ENCODE measurements at places on chromosomes 6 and 20.

DNA sequence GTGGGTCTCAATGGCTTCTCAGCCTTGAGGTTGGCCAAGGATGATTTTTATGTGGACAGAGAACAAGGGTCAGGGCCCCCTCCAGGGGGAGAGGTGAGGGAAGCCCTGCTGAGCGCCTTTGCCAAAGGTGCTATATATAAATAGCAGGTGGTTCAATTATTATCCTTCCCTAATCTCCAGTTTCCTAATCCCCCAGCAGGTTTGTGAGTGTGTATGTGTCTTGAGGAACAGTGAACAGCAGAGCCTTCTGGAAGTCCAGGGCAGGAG lies 3.2 kb upstream of the SIRPA start:
- DNase-seq, result no peak

DNA sequence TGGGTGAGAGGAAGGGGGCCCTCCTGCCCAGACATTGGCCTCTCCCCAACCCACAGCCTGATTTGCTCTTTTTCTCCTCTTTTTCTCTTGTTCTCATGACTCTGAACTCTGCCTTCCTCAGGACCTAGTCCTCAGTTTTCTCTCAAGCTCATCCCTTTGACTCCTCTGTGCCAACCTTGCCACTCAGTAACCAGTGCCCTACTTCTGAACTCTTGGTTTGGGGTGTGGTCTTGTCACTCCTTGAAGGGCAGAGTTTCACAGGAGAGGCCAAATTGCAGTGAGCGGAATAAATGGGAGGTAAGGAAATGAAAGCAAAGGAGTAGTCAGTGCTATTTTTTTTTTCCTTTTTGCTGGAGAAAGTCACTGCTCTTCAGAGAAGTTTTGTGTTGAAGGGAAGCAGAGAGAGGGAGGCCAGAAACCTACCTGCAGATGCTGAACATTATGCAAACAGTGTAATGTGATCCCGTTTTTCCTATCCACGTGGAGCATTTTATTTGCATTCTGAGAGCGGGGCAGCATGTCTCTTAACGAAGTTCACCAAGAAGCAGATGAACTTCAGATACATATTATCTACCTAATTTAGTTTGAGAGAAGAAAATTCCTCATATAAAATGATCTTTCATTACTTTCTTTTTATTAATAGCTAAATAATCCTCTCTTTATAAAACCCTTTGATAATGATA lies 26.9 kb downstream of the CFAP61 start:
- DNase-seq, result no peak

DNA sequence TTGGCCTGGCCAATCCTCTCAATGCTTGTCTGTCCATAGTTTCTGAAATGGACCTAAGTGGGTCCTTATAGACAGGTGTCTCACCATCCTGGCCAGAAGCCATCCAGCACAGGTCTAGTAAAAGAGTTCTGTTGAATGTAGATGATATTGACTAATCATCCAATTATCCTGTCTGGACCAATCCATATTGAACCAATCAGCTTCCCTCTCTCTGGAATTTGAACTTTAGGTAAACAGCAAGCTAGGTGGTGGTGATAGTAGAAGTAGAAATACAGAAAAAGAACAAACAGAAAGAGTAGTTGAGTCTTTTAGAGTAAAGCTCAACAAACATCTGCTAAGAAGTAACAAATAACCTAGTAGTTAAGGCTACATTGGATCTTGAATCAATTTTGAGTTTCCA lies 9.5 kb upstream of the PNRC1 start:
- DNase-seq, result no peak

DNA sequence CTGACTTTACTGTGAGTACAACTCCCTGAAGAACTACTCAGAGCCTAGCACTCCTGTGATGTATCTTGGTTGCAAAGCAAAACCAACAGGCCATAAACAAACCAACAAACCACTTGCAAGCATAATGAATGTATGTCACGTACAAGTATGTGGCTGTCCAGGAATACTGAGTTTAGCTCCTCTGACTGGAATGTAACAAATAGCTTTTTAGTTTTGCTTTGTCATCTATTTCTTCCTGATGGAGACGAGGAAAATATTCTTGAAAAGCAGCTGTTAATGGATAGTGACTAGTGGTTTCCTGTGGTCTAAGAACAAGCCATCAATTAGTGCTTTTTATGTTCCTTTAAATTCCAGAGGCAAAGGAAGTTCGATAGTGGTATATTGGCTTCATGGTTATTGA lies 101.9 kb upstream of the LY86 start:
- DNase-seq, result no peak

DNA sequence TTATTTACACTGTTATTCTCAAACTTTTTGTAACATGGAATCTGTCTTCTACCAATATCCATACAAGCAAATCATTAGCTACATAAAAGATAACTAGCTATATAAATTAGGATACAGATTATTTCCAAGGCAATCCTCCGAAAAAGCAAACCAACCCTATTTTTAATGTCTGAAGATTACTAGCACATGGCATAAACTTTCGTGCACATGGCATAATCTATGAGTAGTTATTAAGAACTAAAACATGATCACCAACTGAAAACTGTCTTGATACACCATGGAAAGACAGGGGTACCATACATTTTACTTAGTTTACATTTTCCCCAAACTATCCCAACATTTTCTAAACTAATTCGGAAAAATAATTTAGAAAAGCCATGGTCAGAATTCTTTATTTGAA lies 54.4 kb downstream of the CYP39A1 start:
- no peak for DNase-seq

DNA sequence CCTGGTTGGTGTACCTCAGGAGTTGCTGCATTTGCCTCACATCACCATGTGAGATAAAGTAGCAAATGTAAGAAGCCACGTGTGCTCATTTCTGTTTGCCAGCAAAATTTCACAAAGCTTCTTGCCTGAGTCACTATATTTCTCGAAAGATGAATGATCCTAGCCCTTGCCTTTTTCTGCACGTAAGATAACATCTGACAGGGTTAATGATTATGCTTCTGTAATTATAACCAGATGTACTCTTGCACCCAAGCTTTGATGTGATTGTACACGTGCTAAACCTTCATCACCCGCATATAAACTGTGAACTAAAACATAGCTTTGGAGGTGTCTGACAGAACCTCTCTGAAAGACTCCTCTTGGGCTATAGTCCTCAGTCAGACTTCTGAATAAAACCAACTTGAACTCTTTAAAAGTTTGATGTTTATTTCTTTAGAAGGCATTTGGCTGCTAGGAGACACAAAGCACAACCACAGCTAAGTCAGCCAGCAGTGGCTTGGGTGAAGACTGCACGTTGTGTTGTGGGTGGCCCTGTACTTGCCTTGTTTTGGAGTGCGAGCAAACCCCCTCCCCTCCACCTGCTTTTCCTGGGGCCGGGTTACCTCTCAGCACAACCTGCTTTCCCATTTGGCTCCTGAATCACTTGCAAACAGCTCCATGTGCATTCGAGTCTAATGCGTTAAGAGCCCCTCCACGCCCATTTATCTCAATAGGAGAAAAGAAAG lies 19.3 kb downstream of the PROKR2 start:
- no peak for DNase-seq

- peak; percentile 59 for DNase-seq
Measured at GRCh38 chr20:50670126-50670862, 21.0 kb downstream of the RIPOR3 start.

GRCh38 chr20:61895016-61895415 lies 170.7 kb downstream of the TAF4 start:
- DNase-seq, result no peak

- DNase-seq, result peak; percentile 71
Measured at GRCh38 chr20:32902456-32903420, 44.0 kb downstream of the EFCAB8 start.

DNA sequence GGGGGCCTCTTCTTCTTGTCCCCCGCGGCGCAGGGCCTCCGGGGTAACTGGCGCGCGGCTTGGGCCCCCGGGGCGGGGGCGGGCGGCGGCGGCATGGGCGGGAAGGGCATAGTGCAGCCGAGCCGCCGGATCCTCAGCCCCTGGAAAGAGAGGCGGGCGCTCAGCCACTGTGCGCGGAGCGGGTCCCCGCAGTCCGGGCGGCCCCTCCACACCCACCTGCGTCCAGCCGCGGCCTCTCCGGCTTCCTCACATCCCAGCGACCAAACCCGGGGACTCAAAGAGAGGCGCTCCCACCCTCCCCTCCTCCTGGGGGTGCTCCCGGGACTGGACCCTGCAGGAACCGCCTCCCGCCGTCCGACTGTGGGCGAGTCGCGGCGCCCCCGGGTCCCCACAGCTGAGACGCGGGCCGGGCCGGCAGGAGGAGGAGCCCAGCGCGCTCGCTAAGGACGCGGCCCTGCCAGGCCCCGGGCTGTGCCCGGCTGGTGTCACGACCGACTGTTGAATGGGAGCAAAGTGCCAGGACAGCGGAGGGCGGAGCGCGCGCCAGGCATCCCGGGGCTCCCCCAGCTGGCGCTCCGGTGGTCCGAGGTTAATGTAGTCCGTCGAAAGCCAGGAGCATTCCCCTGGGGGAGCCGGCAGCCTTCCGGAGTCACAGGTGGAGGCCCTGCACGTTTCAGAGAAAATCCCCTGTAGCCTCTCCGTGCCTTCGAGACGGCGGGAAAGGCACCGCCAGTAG lies at the start of gene PRR18:
TSS of gene PRR18 (minus strand) at position 360 of the 736 bp plus-strand sequence. CDS start at position 110, 250 bp downstream.
- DNase-seq, result no peak

- peak; percentile 31 for DNase-seq
Measured at GRCh38 chr6:111566873-111567517, 38.7 kb downstream of the TRAF3IP2 start.

GRCh38 chr6:43945768-43946080 lies 175.7 kb downstream of the VEGFA start:
- peak; percentile 49 for DNase-seq

- DNase-seq, result no peak
Measured at GRCh38 chr6:7473805-7474719, 67.4 kb upstream of the DSP start.

- DNase-seq, result no peak
Measured at GRCh38 chr6:157527471-157527907, 146.5 kb downstream of the ZDHHC14 start.

GRCh38 chr6:25083784-25084507 lies 148.2 kb upstream of the RIPOR2 start:
- no peak for DNase-seq

GRCh38 chr6:156943816-156944215 lies 166.6 kb downstream of the ARID1B start:
- no peak for DNase-seq

DNA sequence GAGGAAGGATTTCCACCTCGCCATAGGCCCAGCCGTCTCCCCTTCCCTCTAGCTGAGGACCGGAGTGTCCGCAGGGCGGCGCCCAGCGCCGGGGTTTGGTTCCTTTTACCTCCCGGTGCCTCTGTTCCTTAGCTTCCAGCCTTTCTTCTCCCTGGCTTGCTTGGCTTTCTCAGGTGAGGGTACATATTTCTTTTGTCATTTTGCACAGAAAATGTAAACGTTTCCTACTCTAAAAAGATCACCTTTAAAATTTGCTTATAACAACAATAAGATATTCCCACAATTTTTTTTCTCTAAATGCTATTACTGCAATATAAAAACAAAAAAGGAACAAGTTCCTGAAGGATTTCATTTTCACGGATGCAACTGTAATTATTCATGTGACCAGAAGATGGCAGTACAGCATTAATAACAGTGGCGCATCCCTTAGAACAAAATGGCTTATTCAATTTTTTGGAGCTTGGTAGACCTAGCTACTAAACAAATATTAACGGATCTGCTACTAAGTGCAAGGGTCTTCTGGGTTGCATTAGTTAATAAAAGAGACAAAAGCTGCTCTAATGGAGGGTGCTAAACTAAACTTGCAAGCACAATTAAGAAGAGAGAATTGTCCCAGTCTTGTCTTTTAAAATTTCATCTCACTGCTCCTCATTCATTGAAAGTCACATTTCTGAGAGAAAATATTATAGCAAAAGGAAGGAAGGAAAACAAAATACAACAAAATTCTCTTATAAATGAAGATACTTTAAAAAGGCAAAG lies 172.9 kb downstream of the ADGRG6 start:
- DNase-seq, result peak; percentile 85

- no peak for DNase-seq
Measured at GRCh38 chr20:51188941-51189340, 166.0 kb upstream of the KCNG1 start.

GRCh38 chr20:61094581-61094980 lies 157.5 kb upstream of the CDH4 start:
- no peak for DNase-seq

DNA sequence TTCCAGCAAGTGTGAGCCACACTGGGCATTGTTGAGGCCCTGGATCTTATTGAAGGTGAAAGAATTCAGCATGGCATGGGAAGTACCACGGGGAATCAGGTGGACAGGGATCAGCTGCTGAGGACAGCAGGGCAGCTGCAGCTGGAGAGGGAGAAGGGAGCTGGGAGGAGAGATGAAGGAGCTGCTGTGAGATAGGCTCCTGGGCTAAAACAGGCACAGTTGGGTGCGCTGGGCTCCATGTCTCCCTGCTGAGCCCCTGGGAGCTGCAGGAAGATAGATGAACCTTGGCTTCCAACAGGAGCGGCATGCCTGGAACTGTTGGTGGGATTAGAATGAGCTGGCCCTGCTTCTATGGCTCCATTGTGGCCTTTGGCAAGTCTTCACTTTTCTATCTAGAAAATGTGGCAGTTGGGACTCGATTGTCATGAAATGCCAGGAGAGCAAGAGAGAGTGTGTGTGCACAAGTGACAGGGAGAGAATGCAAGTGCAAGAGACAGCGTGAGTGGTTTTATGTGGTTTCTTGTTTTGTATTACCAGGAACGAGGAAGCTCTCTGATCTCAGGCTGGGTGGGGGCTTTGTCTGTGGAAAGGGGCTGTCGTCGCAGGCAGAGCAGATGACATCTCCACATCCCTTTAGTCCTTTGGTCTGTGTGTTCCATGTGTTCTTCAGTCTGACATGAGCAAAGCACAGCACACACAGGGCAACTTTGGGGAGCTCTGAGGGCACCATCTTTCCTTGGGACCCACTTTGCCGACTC lies 20.4 kb downstream of the SNPH start:
- DNase-seq, result no peak

DNA sequence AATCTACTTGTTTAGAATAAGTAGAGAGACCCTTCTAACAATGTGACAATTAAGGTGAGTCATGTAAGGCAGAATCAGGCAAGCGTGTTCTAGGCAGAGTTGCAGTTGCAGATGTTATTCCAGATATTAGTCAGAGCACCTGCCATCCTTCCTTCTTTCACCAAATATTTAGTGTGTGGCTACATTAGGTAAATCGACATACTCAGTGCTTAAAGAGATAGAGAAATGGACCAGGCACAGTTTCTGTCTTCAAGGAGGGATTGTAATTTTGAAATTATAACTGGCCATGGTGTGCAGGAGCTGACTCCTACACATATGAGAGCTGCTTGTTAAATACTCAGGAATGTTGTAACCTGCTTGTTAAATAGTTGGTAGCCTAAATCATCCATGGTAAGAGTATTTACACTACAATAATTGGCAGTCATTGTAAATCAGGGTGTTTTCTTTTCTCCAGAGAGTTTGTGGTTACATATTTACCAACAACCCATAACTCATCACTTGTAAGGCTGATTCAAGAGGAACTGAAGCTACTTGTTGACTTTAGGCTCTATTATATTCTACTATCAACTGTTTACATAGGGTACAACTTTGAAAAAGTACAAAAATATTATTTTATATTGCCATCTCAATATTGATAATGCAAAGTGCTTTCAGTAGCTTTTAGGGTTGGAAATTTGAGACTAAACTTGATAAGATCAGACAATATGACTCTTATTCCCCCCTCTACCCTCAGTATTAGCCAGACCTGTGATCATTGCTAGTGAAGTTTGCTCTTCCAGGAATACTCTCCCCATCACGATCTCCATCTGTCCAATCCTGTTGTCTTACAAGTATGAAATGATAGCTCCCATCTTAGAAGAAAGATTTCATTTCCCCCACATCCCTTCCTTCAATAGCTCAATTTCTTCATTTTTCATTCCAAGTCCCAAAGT lies 607.1 kb downstream of the COL12A1 start:
- DNase-seq, result peak; percentile 72

GRCh38 chr6:114520976-114521375 lies 178.2 kb upstream of the HS3ST5 start:
- DNase-seq, result no peak

GRCh38 chr6:132567566-132567965 lies 2.6 kb upstream of the TAAR6 start:
- DNase-seq, result no peak
